Endodermal cell (in vitro differentiated cells): ENCODE measurements at places on chromosomes 12 and 14. TPM values are rescaled to one million over a fixed set of nuclear protein-coding genes. Genes with fewer than 3 reads are reported as not detected.

DNA sequence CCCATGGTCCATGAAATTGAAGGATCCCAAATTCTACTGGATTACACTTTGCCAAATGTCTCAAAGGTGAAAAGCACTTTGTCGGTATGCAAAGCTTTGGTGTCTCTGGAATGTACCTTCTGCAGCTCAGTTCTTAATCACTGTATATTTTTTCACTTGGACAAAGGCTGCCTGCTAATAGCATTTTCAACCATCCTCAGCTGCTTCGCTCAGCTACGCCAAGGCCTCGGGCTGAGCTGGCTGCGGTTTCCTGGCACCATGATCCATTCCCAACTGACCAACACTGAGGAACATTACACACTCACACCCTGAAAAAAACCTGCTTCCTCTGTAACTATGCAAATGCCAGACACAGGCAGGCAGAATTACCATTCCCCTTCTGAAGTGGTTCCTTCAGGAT, 335.2 kb downstream of the DPF3 start:
- no peak overlapping the region for H3K27ac ChIP-seq
- H3K36me3 ChIP-seq = no peaks in the 10 kb centered on the region
- no peak overlapping the region for H3K4me3 ChIP-seq
- peaks cover 2% of the 10 kb centered on the region for H3K27me3 ChIP-seq

- DNase-seq = peak; percentile 72
- no peak overlapping the region for H3K27ac ChIP-seq
- H3K4me3 ChIP-seq = no peak overlapping the region
- no peaks in the 10 kb centered on the region for H3K36me3 ChIP-seq
Observed at GRCh38 chr12:1580526-1580925, 13.9 kb downstream of the FBXL14 start.

DNA sequence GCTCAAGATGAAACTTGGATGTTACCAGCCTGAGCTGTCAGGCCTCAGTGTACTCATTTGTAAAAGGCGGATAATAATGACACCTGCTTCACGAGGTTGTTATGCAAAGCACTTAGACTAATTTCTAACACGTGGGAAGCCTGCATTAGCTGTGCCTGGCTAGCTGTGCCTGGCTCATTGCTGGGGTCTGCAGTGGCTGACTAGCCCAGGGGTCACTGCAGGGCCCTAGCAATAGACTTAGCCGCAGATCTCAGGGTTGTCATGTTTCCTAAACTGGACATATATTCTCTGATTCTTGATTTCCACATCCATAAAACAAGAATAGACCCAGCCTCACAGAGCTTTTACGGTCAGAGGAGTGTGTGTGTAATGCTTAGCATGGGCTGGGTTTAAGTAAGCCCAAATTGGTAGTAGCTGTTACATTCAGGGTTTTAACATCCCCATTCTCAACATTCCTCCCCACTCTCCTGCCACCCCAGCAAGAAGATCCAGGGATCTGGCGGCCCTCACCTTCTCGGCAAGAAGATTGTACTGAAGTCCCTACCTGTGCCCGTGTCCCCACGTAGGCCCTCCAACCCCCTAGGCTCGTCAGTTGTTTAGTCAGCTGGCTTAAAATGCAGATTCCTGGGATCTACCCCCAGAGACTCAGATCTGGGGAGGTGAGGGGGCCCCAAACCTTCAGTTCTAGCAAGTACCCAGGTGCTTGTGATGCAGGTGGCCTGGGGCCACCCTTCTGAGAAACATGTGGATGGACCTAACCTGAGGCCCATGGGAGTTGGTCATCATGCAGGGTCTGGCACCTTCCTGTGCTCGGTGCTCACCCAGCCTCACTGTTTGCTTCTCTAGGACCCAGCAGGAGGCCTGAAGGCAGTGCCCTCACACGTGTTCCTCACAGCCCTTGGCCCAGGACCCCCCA, 8.6 kb downstream of the NR4A1 start:
- peaks cover 20% of the 10 kb centered on the region for H3K36me3 ChIP-seq
- DNase-seq = no peak
- H3K27me3 ChIP-seq = no peaks in the 10 kb centered on the region

GRCh38 chr12:83128540-83128939, 441.8 kb downstream of the TMTC2 start:
- no peaks in the 10 kb centered on the region for H3K36me3 ChIP-seq
- DNase-seq = no peak
- no peak overlapping the region for H3K4me3 ChIP-seq
- no peaks in the 10 kb centered on the region for H3K27me3 ChIP-seq
- no peaks in the 10 kb centered on the region for H3K4me1 ChIP-seq

Gene CIDEB
- total RNA-seq = 3.1 and 3.4 TPM in 2 replicates

Gene LRRC10
- total RNA-seq = not detected in 3 replicates

Gene LPCAT3
- 24.1 to 35.8 TPM (median 33.6 TPM) in 3 replicates for total RNA-seq
